ACHN (cell line): ENCODE measurements at places on chromosomes 13 and 19.
A peak's percentile ranks its signal among the peaks of the same experiment; 100 is the strongest.

DNA sequence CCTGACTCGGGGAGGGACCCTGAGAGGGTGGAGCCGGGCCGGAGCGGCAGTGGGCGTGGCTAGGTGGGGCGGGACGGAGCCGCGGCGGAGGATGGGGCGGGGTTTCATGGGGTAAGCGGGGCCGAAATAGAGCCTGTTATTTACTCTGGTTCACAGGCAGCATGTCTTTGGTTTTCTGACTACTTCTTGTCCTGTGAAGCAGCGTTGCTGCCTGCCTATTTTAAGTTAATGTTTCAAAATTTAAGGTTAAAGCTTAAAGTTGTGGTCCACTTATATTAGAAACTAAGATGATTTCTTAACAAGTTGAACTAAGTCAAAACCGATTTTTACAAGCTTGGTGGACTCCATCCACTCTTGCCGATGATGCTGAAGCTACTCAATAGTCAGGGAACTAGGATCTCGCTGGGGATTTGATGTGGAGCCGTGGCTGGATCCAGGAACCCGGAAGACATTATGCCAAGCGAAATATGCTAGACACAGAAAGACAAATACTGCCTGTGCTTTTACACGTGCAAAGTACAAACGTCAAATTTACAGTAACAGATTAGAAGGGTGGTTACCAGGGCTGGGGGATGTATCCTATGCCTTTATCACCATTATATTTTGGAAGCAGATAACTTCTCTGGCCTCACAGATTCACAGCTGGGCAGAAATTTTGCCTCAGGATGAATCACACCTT, 433 bp upstream of the ZNF616 start:
- DNase-seq, result no peak

DNA sequence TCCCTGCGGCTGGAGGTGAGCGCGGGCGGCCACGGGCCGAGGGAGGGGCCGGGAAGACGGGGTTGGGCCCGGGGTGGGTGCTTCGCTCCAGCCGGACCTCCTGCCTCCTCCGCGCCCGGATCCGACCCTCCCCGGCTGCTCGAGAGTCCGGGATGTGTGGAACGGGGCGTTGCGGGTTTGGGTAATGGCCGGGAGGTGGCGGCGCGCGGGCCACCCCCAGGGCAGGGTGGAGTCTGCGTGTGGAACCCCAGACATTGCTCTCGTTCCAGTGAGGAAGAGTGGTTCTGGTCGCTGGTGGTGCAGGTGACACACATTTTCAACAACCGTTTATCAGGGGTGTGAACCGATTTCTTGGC, 38.8 kb downstream of the ARHGEF7 start:
- DNase-seq, result peak; percentile 50

DNA sequence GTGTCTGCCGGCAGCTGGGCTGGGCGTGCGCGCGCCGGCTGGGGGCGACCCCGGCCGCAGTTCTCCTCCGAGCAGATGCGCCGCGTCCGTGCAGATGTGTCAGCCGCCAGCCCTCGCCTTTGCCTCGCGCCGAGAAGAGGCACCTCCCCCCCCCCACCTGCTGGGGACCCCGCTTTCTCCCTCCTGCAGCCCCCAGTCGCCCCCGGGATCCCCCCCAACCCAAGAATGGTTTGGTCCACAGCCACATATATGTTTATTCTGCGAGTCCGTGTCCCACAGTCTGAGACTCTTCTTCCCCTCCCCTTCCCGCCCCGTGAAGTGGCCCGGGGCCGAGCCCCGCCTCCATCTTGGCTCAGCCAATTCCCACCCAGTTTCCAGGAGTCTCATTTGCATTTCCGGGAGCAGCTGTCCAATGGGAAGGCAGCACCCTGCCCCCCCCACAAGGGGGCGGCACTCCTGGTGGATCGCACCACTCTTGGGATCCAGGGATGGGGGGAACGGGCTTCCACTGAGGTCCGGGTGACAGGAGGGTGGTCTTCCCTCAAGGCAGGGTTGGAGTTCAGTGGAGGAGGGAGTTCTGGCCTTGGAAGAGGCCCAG, 8.6 kb downstream of the ISOC2 start:
- no peak for DNase-seq

DNA sequence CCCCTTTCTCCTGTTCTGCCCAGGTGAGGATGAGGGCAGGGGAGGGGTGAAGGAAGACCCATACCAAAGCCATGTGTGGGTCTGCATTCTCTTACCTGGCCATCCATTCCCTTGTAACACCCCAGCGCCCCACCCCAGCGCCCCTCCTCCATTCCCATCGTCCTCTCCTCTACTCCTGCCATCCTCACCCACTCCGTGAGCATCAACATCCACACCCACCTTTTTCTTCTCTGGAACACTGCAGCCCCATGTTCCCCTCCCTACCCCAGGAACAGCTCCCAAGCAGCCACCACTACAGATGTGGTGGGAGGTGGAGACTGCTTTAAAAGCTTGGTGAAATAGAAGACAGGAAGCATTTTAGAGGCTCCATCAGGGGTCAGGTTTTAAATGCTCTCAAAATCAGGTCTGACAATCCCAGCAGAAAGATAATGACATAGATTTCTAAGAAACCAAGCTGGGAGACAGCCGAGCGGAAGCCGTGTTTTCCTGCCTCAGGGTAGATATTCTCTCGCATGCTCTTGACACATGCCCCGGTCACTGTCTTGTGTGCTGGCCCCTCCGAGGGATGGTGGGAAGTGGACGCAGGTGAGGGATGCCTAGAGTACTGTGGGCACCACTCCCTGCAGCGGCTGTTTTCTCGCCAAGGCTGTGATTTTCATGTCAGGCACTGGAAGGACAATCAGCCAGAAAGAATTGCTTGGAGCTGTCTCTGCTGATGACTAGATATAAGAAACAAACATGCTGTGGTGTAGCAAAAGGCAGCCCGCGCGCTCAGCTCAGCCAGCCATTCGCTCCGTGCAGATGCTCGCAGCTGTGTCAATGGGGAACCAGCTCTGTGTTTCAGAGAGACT, 9.8 kb downstream of the MEDAG start:
- DNase-seq, result no peak

DNA sequence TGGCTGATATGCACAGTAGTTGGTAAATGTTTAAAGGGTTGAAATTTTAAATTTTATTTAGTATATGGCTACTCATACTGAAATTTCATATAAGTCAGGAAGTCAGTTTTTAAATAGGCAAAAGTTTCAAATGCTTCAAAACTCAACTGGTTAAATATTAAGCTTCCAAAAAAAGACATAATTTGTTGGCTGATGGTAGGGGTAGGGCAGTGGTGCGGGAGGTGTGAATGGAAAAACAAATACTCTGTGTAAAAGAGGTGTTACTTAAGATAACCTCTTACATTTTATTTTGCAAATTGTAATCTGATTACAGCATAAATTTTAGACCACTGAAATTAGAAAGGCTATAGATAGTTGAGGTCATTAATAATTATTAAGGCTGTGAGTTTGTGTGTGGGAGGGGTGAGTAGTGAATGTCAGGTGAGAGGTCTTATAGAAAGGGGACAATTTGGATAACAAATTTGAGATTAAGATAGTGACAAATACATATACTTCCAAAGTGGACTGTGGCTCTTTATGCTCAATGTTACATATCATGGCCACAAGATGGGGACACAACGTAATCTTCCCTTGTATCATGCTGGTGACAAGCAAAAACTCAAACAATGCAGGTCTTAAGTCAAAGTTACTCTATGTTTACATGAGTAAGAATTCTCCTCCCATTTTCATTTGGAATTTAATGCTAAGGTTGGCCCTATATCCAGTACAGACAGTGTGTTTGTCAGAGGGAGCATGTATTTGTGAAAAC, 36.6 kb upstream of the OXGR1 start:
- DNase-seq, result peak; percentile 38
